ENCODE measurements at places on chromosomes 5 and 9. TPM values are rescaled to one million over a fixed set of nuclear protein-coding genes. Genes with fewer than 3 reads are reported as not detected.

The GPRIN1 gene
- total RNA-seq = 0.53 TPM

DNA sequence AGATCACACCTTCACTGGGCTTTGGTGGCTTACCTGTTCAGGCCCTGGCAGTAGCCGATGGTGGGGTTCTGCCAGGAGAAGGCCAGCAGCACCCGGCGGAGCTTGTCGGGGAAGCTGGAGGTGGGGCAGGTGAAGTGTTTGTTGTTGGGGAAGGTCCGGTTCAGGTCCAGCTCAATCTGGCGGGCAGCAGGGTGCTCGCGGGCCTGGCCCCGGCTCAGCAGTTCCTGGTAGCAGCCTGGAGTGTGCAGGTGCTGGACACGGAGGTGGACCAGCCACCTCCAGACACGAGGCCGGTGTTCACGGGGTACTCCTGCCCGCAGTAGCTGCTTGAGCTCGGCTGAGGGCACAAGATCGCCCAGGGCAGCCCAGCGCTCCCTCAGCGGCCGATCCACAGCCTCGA is 16.2 kb upstream of the CORO2A start:
- no peak for DNase-seq

- DNase-seq = no peak
Observed at GRCh38 chr9:120895951-120896350, 19.0 kb upstream of the PHF19 start.

The ITK gene
- total RNA-seq = 4.8 TPM

The PCDHB12 gene
- total RNA-seq = 6.6 TPM

GRCh38 chr5:106523852-106524251 is 1146.9 kb downstream of the EFNA5 start:
- no peak for DNase-seq

DNA sequence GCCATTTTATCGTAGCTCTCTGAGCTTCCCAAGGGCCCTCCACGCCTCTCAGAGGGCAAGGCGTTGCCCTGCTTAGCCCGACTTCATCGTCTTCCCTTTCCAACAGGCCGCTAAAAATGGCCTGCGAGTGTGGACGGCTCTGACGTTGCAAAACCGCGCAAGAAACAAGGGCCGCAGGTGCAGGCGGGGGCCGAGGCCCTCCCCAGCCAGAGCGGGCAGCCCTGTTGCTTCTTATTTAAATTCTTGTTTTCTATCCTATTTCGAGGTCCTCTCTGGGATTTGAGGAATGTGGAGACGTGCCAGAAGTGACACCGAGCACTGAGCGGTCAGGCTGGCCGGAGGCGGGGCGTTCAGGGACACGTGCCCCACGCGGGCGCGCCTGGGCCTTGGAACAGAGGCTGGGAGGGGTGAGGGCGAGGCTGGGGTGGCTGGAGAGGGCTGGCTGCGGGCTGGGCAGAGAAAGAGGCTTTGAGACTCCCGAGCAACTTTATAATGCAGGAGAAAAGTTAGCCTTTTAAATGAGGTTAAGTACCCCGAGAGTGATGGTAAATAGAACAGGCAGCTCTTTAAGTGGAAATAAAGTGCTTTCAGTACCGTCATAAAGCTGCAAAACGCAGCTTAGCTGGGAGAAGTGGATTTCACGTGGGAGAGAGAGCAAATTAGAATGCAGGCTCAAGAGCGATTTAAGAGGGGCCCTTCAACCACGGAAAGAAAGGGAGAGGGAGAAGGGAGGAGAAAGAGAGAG is 243.6 kb downstream of the AUH start:
- peak; percentile 95 for DNase-seq

The AGXT2 gene
- total RNA-seq = not detected

The FGF10 gene
- 13.1 TPM for total RNA-seq

DNA sequence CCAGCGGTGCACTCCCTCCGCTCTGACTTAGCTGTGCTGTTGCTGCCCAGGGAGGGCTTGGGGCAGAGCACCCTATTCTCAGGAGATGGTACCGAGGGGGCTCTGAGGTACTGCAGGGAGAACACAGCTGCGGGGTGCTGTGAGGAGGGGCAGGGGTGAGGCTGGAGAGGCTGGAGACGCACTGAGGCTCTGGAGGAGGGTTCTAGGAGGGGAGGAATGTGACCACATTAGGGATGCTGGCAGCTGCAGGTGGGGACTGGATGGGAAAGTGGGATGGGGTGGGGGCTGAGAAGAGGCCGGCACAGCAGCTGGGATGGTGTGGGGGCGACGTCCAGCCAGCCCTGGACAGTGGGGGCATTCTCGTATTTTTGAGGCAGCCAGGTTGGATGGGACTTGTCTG is 20.9 kb downstream of the NCS1 start:
- DNase-seq = no peak

DNA sequence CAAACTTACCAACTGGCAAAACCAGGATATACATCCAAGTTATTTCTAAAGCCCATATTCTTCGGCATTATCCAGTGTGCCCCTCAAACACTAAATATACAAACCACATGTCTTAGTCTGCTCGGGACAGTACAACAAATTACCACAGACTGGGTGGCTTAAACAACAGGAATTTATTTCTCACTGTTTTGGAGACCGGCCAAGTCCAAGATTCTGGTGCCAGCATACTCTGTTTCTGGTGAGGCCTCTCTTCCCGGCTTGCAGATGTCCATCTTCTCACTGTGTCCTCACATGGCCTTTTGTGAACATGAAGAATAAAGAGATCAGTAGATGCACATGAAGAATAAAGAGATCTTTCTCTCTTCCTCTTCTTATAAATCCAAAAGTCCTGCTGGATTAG is 12.9 kb upstream of the SLCO6A1 start:
- DNase-seq = no peak

The SOHLH1 gene
- not detected for total RNA-seq

DNA sequence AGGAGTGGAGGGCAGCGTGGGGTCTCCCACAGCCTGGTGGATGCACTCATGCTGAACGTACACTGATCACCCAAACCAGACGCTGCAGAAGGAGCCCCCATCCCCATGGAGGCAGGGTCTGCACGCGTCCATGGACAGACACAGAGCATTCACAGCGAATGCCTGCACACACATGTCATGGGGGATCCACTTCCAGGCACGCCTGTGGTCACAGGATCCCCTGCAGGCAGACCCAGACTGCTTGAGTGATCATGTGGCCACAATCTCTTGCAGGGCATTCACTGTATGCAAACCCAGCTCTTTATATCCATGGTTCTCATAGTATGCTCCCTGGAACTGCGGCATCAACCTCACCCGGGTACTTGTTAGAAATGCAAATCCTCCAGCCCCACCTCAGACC is 5.4 kb downstream of the SNCB start:
- no peak for DNase-seq

The ZNF618 gene
- 15.5 TPM for total RNA-seq

- DNase-seq = peak; percentile 75
Observed at GRCh38 chr5:100647461-100648230, 112.5 kb downstream of the FAM174A start.

DNA sequence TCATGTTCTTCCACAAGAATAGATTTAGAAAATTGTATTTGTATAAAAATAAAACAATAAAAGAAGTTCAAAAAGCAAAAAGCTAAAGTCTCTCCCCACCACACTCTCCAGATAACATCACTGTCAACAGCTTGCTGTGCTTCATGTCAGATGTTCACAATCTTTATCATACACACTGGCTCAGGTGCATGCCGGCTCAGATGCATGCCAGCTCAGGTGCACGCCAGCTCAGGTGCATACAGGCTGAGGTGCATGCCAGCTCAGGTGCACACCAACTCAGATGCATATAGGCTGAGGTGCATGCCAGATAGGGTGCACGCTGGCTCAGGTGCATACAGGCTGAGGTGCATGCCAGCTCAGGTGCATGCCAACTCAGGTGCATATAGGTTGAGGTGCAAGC is 26.5 kb downstream of the SEMA4D start:
- DNase-seq = no peak

DNA sequence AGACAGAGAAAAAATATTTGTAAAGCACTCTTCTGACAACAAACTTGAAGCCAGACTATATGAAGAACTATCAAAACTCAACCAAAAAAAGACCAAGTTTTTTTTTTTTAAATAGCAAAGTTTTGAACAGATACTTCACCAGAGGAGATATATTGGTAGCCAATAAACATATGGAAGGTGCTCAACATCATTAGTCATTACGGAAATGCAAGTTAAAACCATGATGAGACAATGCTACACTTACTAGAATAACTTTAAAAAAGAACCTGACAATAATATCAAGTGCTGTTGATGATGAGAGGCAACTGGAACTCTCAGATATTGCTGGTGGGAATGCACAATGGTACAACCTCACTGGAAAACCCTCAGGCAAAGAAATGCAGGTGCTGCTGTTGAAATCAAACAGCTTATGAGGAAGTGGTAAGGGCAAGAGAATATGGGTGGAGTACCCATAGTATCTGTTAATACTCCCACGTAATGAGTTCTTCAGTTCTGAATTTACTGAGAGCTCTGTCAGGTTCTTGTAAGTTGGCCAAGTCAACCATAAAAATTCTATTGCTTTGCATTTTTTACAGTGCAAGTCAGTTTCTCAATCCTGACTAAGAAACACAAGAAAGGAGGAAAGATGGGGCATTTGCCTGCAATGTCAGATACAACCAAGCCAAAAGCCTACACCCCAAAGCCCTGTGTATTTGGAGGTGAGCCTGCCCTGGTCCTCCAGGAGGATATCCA is 87.3 kb upstream of the GNAQ start:
- DNase-seq = no peak

- no peak for DNase-seq
Observed at GRCh38 chr9:76191493-76191892, 202.7 kb downstream of the RFK start.

DNA sequence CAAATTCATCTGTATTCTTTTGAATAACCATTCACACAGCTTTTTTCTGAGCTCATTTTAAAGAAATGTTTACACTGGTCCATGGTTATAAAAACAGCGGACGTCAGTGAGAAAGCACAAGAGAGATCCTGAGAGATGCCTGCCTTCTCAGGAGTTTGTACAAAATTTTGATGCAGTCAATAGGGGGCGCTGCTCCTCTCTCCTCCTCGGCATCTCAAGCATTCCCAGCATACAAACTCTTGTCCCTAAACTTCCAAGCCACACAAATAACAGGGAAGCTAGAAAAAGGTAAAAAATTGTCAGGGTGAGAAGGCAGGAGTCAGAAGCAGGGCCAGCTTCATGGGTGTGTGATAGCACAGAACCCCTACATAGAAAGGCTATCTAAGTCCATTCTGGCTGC is 11.2 kb upstream of the CCDC152 start:
- no peak for DNase-seq

GRCh38 chr5:119949426-119949999 is 320.2 kb downstream of the FAM170A start:
- no peak for DNase-seq

The CNTFR gene
- 23.2 TPM for total RNA-seq

- no peak for DNase-seq
Observed at GRCh38 chr9:24011009-24011717, 185.1 kb upstream of the ELAVL2 start.

DNA sequence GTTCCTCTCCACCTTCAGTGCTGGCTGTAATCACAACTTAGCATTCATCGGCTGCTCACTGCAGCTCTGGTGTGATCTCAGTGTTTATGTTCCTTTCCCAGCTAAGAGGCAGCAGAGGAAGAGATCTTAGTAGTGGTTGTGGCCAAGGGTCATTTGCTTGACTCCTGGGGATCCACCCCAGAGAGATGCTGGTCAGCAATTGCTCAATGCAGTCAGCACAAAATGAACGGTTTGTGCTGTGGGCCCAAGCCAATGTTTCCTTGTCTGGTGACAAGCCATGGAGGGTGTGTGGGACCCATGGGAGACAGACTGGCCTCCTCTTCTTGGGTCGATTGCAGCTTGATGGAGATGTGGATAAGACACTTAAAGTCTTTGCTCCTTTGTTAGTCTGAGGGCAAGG is 16.1 kb upstream of the FRMD3 start:
- no peak for DNase-seq

- DNase-seq = no peak
Observed at GRCh38 chr5:88269222-88269771, 652 bp upstream of the TMEM161B start.

The SPINK5 gene
- total RNA-seq = 0.94 TPM

GRCh38 chr5:158563760-158564390 is 535.8 kb downstream of the EBF1 start:
- no peak for DNase-seq

The INSYN2B gene
- 0.27 TPM for total RNA-seq

DNA sequence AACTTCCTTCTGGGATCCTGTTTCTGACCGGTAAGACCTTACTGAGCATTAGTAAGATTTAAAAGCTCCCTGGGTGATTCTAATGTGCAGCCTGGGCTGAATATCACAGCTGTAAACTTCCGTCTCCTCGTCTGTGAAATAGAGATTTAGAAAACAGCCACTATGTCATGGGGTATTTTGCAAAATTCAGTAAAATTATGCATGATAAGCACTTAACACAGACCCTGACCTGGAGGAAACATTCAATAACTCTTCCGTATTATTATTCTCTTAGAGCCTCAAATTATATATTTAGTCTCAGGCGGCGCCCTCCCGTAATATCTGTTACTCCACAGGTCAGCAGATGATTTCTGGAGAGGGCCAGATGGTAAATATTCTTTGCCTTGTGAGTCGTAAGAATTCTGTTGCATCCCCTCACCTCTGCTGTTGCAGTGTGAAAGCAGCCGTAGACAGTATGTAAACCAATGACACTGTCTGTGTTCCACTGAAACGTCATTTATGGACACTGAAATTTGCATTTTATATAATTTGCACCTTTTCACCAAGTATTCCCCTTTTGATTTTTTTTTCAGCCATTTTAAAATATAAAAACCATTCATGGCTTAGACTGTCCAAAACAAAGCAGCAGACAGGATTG is 39.2 kb upstream of the RARS1 start:
- DNase-seq = no peak

DNA sequence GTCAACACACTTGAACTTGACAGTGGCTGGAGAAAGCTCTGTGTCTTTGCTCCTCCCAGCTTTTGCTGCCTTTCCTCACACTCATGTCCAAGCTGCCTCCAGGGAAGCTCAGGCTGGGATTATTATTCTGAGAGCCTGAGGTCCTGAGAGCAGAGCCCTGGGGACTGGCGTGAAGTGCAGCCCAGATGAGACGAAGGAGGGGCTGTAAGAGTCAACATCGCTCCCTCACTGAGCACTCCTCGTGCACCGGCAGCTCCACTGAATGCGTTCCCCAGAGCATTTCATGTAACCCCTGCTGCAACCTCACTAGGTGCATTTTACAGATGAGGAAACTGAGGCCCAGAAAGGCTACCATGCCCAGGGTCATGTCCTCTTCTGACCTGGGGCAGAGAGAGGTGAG is 63.5 kb upstream of the PHYKPL start:
- peak; percentile 46 for DNase-seq

- DNase-seq = no peak
Observed at GRCh38 chr9:110573305-110573704, 6.2 kb downstream of the SVEP1 start.

Measured in sciatic nerve (tissue), 2 donors.